Activated CD8-positive, alpha-beta memory T cell treated with anti-CD3 and anti-CD28 coated beads for 4 hours (primary cell): ENCODE measurements at places on chromosomes 4 and X.

GRCh38 chrX:153400146-153401132, 711 bp downstream of the PNMA6E start:
- no peak for DNase-seq

GRCh38 chr4:26420913-26421312, 69.4 kb downstream of the CCKAR start:
- no peak for DNase-seq

DNA sequence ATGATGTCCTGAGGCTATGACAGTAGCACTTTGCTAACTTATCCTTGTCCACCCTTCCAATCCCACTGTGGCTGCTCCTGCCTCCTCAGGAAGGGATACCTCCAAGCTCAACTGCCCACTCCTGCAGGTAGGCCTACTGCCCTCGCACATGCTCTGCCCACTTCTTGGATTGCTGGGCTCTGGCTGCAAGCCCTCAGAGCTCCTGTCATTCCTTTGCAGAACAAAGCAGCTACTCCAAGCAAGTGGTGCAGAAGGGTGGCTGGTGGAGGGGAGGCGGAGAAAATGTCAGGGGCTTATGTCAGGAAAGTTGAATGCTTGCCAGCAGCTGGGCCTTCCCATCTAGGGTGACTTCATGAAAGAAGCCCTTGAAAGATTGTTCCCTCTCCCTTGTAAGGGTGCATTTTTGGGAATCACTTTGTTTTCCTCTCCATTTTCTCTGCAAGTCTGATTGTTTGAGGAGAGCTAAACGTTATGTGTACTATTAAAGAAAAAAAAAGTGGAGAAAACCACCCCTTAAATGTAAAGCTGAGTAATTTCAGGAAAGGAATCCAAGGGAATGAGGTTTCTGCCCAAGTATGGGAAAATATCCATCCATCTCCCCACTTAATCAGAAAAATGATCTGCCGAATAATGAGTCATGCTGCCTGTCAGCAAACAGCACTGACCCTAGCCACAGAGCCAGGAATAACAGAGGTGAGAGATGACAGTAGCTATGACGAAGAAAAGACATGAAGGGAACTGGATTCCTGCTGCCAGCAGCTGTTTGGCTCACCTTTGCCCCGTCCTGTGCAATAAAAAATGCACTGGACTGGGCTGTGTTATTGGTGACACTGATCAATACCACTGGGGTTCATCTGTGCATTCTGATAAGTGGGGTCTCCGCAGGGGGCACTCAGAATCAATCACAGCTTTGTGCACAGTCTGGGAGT, 102.0 kb downstream of the RTL5 start:
- no peak for DNase-seq

- DNase-seq = no peak
Measured at GRCh38 chr4:148881860-148882643, 439.8 kb upstream of the NR3C2 start.

GRCh38 chr4:139594591-139595185, 38.7 kb upstream of the SETD7 start:
- DNase-seq = no peak
